ENCODE measurements at places on chromosomes 16 and 17.
A peak's percentile ranks its signal among the peaks of the same experiment; 100 is the strongest.

- peak; percentile 98 for DNase-seq
These were observed 55.4 kb downstream of the CFDP1 start for GRCh38 chr16:75377729-75378386.

GRCh38 chr16:10441726-10442125, 55.9 kb downstream of the ATF7IP2 start:
- DNase-seq, result no peak

- DNase-seq, result peak; percentile 86
These were observed at the start of gene SETD6 for GRCh38 chr16:58515125-58515870. SETD6 (plus strand) TSS chr16:58515517; CDS start chr16:58515538, 21 bp downstream.

DNA sequence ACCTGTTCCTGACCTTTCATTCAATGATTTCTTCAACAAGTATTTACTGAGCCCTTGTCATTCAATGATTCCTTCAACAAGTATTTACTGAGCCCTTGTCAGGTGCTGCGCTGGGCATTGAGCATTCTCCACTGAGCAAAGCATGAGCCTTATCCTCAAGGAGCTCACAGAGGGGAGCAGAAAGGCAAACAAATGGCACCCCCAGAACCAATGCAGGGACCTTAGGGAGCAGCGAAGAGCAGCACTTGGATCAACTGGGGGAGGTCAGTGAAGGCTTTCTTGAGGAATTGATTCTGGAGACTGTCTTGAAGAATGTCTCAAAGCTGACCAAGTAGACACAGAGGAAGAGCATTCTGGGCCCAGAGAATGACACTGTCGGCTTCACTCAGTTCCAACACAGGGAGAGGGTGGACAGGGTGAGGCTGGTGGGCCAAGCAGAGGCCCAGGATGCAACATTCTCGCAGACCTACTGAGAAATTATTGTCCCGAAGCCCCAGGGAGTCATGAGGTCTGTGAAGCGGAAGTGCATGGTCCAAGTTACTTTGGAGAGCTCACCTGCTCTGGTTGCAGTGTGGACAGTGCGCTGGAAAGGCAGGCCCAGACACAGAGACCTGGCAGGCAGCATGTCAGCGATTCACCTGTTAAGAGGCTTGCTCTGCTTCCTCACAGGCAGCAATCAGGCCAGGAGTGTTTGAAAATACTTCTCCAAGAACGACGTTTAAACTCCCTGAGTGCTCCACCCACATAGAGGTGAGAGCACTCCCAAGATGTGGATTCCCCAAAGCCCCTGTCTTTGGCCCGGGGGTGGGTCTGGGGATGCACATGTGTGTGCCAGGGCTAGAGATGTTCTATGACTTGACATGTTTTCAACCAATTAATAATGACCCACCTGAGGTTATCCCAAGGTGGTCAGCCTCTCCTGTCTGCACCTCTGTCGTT, 3.2 kb upstream of the MPO start:
- no peak for DNase-seq

DNA sequence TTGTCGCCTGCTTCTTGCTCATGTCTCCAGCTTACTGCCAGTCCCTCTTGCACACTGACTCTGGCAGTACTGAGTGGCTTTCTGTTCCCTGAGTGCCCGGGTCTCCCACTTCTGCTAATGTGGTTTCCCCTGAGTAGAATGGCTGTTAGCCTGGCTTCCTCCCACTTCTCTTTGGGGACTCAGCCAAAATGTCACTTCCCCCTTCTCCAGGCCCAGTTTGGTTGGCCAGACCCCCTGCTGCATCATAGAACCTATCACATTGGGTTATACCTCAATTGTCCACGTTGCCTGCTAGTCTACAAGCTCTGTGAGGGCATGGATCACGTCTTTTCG, 304.4 kb downstream of the HS3ST3B1 start:
- DNase-seq, result no peak

- DNase-seq, result peak; percentile 92
These were observed 67.3 kb upstream of the PLCG2 start for GRCh38 chr16:81711657-81712319.

DNA sequence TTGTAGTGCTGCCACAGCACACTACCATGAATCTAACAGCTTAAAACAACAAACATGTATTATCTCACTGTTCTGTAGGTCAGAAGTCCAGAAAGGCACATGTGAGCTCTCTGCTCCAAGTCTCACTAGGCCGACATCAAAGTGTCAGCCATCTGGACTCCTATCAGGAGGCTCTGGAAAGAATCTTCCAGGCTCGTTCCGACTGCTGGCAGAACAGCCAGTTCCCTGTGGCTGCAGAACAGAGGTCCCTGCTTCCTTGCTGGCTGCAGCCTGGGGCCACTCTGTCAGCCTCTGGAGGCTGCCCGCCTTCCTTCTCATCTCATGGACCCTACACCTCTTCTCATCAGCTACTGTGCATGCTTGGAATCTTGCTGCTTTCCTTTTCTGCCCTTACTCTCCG, 168.9 kb downstream of the CBLN1 start:
- no peak for DNase-seq

DNA sequence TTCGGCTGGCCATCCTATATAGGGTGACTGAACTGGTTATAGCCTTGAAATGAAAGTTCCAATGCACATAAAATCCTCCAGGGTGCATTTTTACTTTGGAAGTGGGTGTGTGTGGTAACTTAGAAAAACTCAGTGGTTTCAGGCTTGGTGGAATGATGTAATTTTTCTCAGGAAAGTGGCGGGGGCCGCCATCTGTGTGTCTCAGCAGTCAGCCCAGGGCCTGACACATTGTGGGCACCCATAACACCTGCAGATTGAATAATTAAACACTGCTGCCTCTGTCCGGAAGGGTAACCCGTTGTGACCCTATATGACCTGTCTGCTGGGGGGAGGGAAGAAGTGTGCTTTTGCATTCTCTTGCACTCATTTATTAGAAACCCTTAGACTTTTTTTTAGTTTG, 2.2 kb upstream of the PDP2 start:
- peak; percentile 62 for DNase-seq

DNA sequence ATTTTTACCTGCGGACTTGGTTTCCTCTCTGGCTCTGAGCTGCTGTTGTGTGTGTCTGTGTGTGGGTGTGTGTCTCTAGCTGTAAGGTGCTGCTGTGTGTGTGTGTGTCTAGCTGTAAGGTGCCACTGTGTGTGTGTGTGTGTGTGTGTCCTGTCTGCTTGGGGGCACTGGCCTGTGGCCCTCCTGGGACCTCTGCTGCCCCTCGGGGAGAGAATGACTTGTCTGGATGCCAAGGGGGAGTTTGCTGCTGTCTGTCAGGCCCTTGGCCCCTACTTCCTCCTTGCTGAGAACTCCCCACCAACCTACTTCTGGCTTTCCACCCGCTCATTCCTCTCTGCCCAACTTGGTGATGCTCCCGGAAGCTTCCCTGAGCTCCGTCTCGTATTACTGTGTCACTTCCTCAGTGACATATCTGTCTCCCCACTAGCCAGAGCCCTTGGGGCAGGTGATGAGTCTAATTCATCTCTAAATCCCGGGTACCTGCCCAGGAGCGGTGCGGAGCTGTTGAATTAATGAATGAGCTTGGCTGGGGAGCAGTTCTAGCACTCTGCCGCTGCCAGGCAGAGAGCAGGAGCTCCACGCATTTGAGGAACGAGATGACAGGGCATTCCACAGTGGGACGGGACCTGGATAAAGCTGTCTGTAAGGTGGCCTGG, 3.5 kb upstream of the LASP1NB start:
- DNase-seq, result no peak

- DNase-seq, result no peak
These were observed 39.0 kb upstream of the KDM8 start for GRCh38 chr16:27164352-27164751.

- DNase-seq, result no peak
These were observed 15.8 kb upstream of the UQCRC2 start for GRCh38 chr16:21937336-21937829.

DNA sequence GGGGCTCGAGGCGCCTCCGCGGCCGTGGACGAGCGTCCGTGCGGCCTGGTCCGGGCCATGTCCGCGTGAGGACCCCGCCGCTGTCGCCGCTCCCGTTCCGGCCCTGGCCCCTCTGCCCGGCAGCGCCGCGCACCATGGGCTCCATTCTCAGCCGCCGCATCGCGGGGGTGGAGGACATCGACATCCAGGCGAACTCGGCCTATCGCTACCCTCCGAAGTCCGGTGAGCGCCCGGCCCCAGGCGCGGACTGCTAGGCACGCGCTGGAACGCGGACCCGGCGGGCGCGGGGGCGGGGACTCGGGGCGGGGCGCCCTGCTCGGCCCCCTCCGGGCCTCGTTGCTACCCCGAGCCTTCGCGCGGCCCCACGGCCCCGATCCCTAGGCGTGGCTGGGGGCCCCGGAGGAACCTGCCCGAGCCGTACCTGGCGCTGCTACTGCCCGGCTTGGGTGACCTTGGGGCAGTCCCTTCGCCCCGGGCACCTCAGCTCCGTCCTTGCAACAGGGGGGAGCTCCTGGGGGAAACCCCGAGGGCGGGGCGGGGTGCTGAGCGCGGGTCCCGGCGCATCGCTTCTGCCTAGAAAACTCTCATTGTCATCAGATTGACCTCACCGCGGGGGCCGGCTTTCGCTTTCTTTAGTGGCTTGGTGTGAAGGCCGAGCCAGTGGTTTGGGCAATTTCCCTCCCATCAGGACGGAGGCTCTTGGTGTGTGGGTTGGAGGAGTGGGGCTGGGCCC, 367 bp downstream of the MGRN1 start:
- DNase-seq, result peak; percentile 72

GRCh38 chr16:3020247-3020603, at the start of gene TNFRSF12A:
TNFRSF12A (plus strand) TSS chr16:3020368; CDS start chr16:3020398, 30 bp downstream.
- DNase-seq, result peak; percentile 73

DNA sequence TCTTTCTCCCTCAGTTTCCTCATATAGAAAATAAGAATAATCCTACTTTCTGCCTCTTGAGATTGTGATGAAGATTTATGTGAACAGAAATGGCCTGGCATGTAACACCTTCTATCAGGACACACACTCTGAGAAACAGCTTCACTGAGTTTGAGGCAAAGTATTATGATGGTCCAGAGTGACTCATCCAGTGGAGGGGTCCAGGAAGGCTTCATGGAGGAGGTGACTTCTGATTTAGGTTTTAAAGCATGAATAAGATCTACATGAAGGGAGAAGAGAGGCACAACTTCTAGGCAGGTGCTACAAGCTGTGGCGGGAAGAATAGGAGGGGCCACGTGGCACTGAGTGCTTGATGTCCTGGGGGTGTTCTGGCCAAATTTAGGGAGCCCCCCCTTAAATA, 124.4 kb upstream of the SDK2 start:
- DNase-seq, result no peak

DNA sequence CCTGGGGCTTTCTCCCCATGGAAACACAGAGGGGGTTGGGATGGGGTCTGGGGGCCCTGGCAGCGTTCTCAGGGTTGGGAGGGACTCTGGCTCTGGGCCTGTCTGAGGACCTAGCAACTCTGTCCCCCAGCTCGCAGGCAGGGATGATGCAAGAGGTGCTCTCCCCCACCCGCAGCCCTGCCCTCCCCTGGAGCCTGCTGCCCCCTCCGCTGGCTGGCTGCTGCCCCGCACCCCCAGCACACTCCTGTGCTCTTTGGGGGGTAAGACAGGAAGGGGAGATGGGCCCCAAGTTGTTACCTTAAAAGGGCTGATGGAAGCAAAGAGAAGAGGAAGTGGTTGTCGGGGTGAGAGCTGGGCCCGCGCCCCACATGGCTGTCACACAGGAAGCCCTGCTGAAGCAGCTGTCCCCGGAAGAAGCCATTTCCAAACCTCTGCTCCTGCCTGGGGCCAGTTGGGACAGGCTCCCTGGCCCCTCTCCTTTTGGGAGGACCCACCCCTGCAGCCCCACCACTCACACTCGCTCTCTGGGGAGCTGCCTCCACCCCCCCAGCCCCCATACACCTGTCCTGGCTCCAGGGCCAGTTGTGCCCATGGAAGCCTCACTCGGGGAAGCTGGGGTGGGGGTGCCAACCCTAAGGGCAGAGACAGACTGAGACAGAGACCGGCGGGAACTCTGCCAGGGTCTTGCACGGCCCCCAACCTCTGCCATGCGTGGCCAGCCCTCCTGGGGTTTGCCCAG, 2.5 kb downstream of the CORO1A start:
- DNase-seq, result no peak

- peak; percentile 55 for DNase-seq
These were observed at the start of gene ADORA2B for GRCh38 chr17:15944759-15945526. ADORA2B (plus strand) TSS chr17:15945130; CDS start chr17:15945249, 119 bp downstream.

- DNase-seq, result no peak
These were observed 12.2 kb downstream of the MLLT6 start for GRCh38 chr17:38717139-38717745.

DNA sequence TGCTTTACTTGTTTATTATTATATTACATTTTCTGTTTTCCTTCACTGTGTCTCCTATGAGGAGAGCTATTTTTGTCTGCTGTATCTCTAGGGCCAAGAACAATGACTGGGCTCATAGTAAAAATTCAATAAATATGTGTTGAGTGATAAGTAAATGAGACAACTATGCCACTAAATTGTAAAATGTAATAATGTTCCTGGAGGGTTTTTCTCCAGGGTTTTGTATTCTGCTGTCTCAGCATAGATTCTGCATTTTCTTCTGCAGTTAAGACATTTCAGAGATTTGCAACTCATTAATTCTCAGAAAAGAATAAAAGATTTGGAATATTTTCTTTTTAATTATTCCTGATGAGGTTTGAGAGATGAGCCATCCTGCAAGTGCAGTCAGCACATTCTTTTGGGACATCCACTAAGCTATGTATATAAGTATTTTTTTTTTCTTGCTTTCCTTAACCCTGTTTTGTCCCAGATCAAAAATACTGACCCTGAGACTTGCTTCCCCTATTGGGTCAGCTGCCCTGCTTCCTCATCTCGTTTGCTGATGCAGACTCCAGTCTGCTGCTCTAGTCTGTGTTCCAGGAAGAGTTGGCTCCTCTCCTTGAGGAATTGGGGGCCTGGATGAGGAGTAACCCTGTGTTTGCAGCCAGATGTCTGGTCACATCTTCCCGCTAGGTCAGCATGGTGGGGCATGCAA, 122.9 kb downstream of the ABCA8 start:
- DNase-seq, result no peak

DNA sequence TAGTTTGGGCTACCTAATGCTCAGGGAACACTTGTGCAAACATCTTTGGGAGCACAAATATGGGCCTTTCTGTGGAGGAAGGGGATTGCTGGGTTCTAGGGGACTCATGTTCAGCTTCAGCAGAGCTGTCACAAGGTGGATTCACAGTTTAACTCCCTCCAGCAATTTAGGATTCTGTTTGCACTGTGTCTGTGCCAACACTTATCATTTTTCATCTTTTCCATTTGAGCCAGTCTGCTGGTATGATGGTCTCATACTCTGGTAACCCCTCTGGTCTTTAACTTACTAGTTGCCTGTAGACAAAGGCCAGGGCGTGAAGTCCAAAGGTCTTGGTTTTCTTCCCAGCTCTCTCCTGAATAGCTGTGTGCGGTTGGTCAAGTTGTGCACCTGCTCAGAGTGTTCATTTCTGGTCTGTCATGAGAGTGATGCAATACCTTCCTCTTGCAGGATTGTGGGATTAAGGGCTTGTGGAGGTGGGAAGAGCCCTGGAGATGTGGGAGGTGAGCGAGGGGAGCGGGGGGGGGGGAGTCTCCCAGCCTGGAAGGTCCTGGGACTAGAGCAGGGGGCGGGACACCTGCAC, 152.6 kb downstream of the CMIP start:
- no peak for DNase-seq

GRCh38 chr16:54696522-54696921, 234.1 kb upstream of the IRX5 start:
- no peak for DNase-seq
